CD4-positive, alpha-beta memory T cell (primary cell): ENCODE measurements at places on chromosomes 4 and X. TPM values are rescaled to one million over a fixed set of nuclear protein-coding genes. Genes with fewer than 3 reads are reported as not detected.

DNA sequence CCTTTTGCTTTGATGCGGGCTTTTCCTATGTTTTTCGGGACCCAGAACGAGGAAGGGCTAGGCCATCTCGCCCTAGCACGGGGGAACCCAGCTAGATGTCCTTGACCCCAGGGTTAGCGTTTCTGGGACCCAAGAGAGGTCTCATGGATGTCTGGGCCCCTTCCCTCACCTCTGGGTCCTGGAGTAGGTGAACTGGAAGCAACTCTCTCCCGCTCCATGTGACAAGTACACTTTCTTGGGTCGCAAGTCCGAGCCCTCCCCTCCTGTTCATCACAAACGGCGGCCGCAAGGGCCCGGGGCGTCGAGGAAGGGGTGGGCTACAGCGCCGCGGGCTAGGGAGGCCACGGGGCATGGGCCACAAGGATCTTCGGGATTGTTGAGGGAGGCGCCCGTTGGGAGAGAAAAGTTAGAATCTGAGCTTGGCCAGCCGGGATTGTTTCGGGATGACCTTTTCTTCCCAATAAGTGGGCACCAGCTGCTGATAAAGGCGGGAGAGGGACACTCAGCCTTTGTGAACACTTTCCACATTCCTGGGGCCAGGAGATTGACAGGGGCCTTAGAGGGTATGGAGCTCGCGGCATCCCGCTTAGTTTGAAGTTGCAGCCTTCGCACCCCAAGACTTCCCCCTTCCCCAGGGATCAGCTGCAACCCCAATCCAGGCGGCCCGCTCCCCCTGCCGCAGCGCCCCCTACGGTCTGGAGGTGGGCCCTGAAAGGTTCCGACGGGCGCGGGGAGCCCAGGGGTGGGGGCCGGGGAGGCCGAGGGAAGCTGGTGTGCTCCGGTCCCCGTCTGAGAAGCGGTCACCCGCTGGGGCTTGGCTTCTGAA is 136.9 kb upstream of the ZIC3 start:
- H3K27ac ChIP-seq, result no peak overlapping the region
- no peaks in the 10 kb centered on the region for H3K36me3 ChIP-seq
- DNase-seq, result no peak
- H3K27me3 ChIP-seq, result peaks cover 4% of the 10 kb centered on the region
- H3K4me1 ChIP-seq, result peaks cover 11% of the 10 kb centered on the region

DNA sequence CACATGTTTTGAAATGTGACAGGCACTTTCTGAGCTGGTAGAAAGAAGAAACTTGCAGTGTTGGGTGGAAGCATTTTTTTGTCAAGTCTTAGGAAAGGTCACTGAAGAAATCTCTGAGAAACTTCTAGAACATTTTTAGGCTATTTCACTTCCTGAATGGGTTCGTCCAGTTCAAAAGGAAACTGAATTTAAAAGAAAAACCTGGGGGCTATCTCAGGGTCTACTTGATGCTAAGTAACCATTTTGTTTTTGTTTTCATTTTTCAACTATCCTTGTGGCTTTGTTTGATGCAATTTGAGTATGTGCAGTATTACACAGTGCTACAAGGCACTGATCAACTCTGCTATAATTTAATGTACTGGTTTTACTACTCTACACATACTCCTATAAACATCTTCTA is 34.0 kb upstream of the AMOT start:
- no peaks in the 10 kb centered on the region for H3K4me1 ChIP-seq
- no peak overlapping the region for H3K27ac ChIP-seq
- DNase-seq, result no peak
- H3K27me3 ChIP-seq, result no peaks in the 10 kb centered on the region

Gene IGSF1
- not detected for total RNA-seq

Gene DCX
- total RNA-seq, result not detected

GRCh38 chrX:15870310-15870709 is 15.7 kb upstream of the AP1S2 start:
- DNase-seq, result no peak
- no peak overlapping the region for H3K4me3 ChIP-seq
- H3K36me3 ChIP-seq, result no peaks in the 10 kb centered on the region
- no peaks in the 10 kb centered on the region for H3K27me3 ChIP-seq
